Foreskin melanocyte (primary cell): ENCODE measurements at places on chromosomes 12 and 14.
A peak's percentile ranks its signal among the peaks of the same experiment; 100 is the strongest.

GRCh38 chr14:92880851-92881250 is 42.1 kb upstream of the CHGA start:
- peak; percentile 22 for DNase-seq

DNA sequence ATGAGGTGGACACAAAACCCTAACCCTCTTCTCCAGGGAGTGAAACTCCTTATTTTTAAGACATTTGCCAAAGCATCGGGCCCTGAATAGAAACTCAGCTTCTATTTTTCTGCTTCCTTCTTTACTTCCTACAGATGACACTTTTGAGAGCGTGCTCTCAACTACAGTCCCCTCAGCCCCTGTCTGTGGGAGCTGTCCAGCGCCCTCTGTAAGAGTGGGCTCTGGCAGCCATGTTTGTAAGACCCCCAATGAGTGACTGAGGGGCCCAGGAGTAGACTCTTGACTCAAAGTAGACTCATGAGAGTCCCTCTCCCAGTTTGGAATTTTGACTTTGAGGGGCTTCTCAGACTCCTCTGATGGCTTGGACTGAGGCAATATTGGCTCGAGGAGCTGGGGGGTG is 25.5 kb upstream of the BATF start:
- DNase-seq = no peak

DNA sequence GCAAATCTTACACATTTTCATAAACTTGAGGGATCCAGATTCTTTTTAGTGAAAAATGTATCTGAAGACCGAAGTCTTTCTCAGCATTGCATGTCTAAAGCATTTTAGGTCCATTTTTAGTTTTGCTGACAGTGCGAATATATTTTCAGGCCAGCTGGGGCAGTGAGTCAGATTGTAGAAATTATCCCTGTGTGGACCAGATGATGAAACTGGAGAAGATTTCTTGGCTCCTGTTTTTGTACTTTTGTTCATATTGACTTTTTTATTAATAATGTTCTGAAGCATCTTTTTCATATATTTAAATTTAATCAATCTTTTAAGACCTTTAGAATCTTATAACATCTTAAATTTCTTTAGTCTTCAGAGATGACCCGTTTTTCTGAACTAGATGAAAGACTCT is 173.1 kb downstream of the FLRT2 start:
- DNase-seq = no peak

DNA sequence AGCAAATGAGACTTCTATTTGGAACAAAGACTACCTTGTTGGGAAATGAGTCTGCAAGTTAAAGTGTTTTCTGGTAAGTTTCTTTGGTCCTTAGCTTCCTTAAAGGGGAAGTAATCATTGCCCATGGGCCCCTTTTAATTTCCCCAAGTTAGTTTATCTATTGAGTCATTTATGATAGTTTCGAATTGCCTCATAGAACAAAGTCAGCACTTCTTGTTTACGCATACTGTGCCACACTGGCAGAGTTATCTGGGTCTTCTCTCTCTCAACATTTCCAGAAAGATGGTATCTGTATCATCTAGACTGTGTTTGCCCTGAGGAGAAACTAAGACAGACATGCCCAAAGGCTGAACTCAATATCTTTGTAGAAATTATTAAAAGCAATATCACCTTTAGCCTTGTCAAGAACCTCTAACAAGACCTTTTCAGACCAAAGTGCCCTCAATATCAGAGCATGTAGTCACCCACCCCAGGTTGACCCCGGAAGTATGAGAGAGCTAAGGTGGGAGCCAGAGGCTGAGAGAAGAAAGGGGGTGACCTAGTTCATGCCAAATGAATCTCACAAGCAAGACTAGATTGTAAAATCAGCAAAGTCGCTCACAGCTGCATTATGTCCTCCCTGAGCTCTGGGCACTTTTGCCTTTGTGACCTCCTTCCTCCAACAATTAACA is 40.0 kb downstream of the GPR65 start:
- no peak for DNase-seq

GRCh38 chr14:104383088-104383995 is 196.2 kb upstream of the C14orf180 start:
- DNase-seq = no peak

- no peak for DNase-seq
These were observed 9.0 kb downstream of the PLEKHA5 start for GRCh38 chr12:19138551-19138950.

DNA sequence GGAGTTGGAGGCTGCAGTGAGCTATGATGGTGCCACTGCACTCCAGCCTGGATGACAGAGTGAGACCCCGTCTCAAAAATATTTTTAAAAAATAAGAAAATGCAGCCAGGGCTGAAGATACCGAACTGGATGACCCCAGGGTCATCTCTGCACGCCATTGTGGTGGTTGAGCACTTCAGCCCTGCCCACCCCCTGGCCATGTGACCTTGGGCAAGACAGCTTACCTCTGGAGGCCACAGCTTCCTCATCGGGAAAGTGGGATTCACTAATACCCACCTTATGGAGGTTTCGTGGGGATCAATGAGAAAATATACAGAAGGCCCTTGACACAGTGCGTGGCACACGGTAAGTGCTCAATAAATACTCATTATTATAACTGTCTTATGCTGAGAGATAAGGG is 25.5 kb downstream of the MVK start:
- no peak for DNase-seq

GRCh38 chr12:62008703-62009102 is 251.5 kb upstream of the USP15 start:
- no peak for DNase-seq

DNA sequence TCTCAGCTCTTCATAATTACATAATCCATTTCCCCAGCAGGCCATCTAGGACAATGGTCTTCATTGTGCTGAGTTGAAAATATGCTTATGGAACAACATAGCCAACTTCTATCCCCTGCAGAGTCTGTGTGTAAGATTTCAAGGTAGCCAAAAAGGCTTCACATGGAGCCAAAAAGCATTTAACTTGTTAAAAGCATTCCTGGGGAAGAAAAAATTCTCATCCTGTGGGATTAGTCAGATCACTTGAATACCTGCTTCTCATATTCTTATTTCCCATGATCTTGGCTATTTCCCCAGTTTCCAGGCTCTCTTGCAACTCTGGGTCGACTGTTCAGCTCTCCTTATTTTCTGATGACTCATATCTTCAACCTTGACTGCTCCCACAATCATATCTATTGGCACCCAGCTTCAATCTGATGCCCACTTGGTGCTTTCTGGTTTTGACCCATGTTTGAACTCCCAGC is 178.9 kb downstream of the KLHL28 start:
- DNase-seq = peak; percentile 57

- DNase-seq = no peak
These were observed 7.7 kb upstream of the TMEM132D start for GRCh38 chr12:129911428-129912049.

GRCh38 chr12:87157791-87158190 is 871.4 kb downstream of the C12orf50 start:
- no peak for DNase-seq

GRCh38 chr12:101414533-101415119 is 7.1 kb upstream of the ARL1 start:
- DNase-seq = peak; percentile 54

DNA sequence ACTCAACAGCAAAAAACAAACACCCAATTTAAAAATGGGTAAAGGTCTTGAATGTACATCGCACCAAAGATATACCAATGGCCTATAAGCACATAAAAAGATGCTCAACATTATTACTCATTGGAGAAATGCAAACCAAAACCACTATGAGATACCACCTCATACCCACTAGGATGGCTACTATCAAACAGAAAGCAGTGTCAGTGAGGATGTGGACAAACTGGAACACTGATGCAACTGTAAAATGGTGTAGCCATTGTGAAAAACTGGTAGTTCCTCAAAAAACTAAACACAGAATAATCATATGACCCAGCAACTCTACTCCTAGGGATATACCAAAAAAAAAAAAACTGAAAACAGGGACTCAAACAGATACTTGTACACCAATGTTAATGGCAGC is 49.3 kb downstream of the CDK17 start:
- DNase-seq = no peak

DNA sequence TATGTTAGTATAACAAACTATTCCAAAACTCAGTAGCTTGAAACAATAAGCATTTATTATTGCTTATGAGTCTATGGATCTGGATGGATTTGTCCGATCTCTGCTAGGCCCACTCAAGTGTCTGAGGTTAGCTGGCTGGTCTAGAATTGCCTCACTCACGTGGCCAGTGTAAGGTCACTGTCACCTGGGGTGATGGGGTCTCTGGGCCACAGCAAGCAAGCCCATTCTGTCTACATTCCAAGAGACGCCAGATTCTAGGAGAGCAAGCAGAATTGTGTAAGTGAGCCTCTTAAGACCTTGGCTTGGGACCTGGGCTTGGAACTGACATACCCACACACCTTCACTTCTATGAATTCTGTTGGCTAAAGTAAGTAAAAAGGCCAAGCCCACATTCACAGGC is 80.2 kb downstream of the STON2 start:
- DNase-seq = no peak

DNA sequence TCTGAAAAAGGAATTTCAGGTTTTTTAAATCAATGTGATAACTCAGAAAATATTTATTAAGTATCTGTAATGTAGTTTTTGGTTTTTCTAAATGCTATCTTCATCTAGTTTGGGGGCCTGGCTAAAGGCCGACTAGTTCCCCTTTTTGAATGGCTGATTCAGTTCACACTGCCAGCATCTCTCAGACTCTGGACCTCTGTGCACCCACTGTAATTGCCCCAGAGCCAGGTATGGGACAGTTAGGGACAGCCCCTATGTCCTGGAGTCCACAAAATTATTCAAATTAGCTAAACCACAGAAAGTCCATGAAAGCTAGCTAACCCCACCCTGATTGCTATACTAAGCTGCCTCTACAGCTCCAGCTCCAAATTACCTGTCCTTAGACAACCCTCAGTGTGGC is 49.1 kb upstream of the RGS6 start:
- DNase-seq = no peak

GRCh38 chr12:91205811-91206210 is 23.2 kb upstream of the DCN start:
- DNase-seq = no peak

- peak; percentile 38 for DNase-seq
These were observed 19.8 kb downstream of the GALNT6 start for GRCh38 chr12:51371295-51371953.

DNA sequence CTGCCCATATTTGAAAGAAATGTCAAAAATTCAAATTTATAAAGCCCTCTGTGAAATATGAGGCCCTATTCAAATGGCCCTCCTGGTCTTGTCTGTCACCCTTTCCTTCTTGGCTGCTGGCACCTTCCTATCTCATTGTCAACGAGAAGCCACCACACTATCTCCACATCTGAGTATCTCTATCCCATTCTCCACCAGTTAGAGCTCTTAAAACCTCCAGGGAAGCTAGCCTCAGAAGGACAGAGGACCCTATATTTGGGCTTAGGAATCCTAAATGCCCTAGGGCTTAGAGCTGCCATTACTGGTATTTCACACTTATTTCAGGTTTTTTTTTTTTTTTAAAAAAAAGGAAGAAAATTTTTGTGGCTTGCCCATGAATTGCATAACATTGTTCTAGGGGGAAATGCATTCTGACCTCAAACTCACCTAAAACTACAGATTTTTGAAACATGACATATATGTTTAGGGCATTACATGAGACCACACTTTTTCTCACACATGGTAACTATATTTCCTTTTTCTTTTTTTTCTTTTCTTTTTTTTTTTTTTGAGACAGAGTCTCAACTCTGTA is 25.0 kb downstream of the SLC25A21 start:
- DNase-seq = no peak

GRCh38 chr14:53956427-53957201 is at the start of gene BMP4:
BMP4 (minus strand) TSS chr14:53956825; CDS start chr14:53952222, 4,603 bp downstream.
- peak; percentile 73 for DNase-seq
